ENCODE measurements at places on chromosomes 3 and 15.

- DNase-seq = no peak
These were observed 81.5 kb downstream of the DLG1 start for GRCh38 chr3:197216914-197217313.

GRCh38 chr3:185353823-185354614 is 8.9 kb upstream of the MAP3K13 start:
- peak; percentile 75 for DNase-seq

DNA sequence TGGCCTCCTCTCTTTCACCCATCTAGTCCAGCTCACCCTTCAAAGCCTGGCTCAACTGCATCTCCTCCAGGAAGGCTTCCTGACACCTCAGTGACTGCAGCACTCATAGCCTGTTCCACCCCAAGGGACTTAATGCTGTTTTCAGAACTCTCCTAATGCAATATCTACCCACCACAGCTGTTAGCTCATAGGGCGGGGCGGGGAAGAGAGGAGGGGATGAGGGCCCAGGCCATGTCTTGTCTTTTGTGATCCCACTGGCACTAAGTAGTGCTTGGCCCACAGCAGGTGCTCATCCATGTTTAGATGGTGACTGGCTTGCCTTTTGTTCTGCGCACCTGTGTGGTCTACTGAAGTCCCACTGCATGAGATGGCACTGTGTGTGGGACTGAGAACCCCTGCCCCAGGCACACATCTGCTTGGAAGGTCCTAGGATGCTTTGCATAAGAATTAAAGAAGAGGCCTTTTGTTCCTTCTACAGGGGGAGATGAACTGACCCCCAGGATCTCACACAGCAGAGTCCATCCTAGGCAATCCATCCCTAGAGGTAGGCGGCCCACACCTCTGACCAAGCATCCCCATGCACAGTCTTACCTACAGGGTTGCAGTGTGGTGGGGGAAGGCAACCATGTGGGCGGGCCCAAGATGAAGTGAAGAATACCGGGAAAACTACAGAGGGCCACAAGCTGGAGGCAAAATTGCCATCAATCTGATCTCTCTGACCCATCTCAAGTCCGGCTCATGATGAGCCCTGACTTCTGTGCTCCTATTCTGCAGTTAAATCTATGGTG is 23.0 kb downstream of the SLC12A8 start:
- no peak for DNase-seq

DNA sequence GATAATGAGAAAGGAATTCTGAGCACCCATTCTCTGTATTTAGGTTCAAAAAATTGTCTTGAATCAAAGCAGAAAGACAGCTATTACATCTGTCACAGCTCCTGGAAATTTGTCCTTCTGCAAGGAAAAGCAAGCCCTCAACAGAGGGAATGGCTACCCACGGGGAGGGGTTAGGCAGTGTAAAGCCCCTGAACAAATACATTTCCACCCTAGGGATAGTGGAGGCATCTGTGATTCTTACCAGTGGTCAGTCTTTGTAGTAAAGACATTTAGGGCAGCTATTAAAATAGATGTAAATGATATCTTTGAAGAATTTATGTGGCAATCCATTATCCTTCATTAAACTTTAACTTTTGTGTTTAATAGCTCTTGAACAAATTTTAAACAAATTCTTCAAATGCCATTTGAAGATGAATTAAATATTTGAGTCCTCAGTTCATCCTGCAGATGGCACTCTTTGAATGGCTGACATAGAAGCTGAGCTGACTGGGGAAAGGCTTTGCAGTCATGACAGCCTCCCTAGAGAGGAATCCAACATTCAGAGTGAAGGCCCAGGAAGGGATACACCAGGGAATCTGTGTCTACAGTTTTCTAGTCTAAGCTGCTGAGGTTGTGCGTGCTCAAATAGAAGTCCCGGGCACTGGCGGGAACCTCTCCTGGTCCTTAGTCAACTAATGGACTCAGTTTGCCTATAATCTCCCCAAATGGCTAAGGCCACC is 359.7 kb upstream of the ROPN1 start:
- DNase-seq = peak; percentile 84

DNA sequence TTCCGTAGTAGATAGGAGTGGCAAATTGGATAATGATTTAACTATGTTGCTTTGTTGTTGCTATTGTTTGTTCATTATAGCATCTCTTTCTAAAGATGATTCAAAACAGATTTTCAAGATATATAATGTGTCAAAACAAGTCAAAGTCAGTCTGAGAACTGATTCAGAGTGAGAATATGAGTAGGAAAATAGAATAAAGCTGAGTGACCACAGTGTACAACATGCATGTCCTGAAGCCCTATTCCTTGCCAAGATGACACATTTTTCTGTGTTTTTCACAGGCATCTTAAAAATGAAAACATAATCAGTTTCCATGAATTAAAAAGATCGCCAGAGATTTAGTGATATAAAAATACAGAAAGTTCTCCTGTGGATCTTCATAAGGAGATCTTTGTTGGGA is 57.0 kb upstream of the THRB start:
- no peak for DNase-seq

DNA sequence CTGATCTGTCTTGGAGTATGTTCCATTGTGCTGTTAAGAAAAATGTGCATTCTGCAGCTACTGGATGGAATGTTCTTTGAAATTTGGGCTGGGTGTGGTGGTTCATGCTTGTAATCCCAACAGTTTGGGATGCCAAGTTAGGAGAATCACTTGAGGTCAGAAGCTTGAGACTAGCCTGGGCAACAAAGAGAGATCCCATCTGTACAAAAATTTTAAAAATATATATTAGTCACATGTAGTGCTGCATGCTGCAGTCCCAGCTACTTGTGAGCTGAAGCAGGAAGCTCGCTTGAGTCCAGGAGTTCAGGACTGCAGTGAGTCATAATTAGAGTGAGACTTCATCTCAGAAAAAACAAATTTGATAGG is 62.8 kb upstream of the PLSCR4 start:
- DNase-seq = no peak

- DNase-seq = no peak
These were observed 3.2 kb upstream of the GABRR3 start for GRCh38 chr3:98038286-98038685.

- DNase-seq = no peak
These were observed 138.3 kb upstream of the PTPRG start for GRCh38 chr3:61422945-61423673.

- no peak for DNase-seq
These were observed 1.3 kb upstream of the PIGZ start for GRCh38 chr3:196969660-196970546.

DNA sequence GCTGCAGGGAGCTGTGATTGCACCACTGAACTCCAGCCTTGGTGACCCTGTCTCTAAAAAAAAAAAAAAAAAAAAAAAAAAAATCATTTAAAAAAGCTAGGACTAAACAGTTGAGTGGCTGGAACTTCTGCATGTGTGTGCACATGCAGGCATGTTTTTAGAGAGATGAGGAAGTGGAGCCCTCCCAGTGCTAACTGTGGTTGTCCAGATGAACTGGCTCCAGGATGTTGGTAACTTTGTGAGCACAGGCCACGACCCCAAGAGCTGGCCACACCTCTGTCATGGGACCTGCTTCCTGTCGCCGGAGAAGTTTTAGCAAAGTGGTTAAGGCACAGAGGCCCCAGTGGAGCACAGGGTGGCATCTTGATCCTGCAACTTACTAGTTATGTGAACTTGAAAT is 27.0 kb downstream of the CHCHD6 start:
- peak; percentile 2 for DNase-seq

GRCh38 chr3:189841473-189842205 is 210.4 kb downstream of the TP63 start:
- no peak for DNase-seq

- DNase-seq = no peak
These were observed 43.3 kb downstream of the ADPGK start for GRCh38 chr15:72740219-72740618.

DNA sequence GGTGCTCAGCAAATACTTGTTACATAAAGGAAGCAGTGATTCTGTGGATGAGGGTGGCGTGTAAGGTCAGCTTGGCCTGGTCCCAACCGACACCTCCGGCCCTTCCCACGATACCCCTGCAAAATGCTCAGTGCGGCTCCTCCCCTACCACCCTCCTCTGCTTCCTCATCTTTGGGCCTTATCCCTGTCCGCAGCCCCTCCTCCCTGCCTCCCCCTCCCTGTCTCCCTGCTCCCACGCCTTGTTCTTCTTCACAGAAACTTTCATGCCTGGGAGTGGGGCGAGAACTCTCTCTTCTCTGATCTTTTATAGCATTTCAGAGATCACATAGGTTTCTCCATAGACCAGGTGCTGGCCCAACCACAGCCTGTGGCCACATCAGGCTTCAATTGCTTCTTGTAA is 75.0 kb upstream of the ATP2B2 start:
- DNase-seq = no peak

- DNase-seq = no peak
These were observed 237.8 kb downstream of the FMN1 start for GRCh38 chr15:32956711-32957110.

GRCh38 chr3:64331605-64332004 is 106.3 kb upstream of the PRICKLE2 start:
- DNase-seq = no peak

- DNase-seq = no peak
These were observed 3.7 kb downstream of the MKRN2OS start for GRCh38 chr3:12541625-12542024.

DNA sequence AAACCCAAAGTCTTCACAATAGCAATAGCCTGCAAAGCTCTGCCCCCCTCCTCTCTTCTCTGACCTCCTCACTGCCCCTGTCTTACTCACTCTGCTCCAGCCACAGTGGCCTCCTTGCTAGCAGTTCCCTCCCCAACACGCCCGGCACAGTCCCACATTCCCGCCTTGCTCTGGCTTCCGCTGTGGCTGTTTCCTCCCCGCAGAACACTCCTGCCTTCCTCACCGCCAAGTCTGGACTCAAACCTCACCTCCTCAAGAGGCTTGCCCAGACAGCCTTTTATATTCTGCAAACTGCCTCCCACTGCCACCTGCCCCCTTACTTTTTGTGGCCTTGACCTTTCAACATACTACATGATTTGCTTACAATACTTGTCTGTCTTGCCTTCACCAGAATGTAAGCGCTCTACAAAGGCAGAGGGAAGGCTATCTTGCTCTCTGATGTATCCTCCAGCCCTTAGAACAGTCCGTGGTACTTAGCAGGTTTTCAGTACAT is 406 bp upstream of the MPI start:
- DNase-seq = no peak

- DNase-seq = no peak
These were observed 69.3 kb downstream of the LRIG1 start for GRCh38 chr3:66431494-66431893.

GRCh38 chr15:60544581-60545264 is 65.8 kb upstream of the ICE2 start:
- DNase-seq = peak; percentile 11

DNA sequence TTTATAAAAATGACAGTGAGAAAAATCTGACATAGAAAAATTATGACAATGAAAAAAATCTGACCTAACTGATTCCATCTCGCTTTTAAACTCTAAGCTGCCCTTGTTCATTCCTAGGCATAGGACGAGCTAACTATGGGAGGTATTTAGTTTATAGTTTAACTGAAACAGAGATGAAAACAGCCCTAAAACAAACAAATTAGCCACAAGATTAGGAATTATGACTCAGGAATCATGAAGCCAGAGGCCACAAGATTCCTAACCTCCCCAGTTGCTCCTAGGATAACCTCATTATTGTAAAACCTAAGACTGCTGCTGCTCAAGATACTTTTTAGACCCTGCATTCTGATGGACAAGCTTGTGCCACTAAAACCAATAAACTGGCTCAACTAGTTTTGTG is 122.7 kb upstream of the MNS1 start:
- DNase-seq = no peak

DNA sequence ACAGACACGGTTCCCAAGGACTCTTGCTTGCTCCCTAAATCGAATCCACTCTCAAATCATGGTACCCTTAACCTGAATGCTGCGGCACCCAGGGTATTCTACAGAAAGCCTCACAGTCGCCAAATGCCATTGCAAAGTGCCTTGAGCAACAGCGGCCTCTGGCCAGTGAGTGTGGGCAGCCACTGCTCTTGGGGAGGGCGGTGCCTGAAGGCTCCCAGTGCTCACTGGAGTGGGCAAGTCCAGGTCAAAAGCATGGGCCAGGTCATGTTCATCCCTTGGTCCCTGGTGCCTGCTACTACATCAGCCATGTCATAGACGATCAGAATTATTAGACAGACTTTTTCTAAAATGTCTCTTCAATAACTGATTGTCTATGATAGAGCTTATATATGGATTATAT is 82.5 kb downstream of the ADAMTS17 start:
- no peak for DNase-seq

- no peak for DNase-seq
These were observed 94.6 kb upstream of the SNTN start for GRCh38 chr3:63557912-63558311.

DNA sequence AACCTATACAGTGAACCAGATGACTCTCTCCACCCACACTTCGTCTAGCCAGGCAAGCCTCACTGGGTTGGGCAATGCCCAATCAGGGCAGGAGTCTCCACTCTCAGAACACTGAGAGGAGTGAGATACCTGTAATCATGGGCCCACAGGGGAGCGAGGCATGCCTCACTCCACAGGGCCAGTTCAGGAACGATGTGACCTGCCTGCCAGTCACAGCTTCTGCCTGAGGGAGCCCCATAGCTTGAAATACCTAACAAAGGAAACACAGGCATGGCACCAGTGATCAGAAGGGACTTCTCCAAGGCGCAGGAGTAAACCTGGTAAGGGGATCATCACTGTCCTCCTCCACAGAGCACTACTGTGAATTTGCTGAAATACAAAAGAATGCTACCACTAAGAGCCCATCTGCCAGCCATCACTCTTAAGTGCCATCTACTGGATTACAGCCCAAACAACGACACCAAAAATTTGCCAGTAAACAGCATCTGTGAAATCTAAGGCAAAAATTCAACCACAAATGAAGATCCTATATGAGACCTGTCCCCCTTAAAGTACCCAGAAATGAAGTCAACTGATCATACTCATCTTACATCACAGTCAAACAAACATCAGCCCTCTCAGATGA is 689.9 kb upstream of the SEMA6D start:
- DNase-seq = peak; percentile 10

- no peak for DNase-seq
These were observed 1051.8 kb upstream of the CFAP20DC start for GRCh38 chr3:60101621-60102020.

- DNase-seq = no peak
These were observed 78.8 kb upstream of the MEX3B start for GRCh38 chr15:82124331-82125263.

- no peak for DNase-seq
These were observed 83.5 kb downstream of the SSR3 start for GRCh38 chr3:156471431-156471830.

GRCh38 chr15:39596358-39597051 is 15.6 kb downstream of the THBS1 start:
- no peak for DNase-seq

DNA sequence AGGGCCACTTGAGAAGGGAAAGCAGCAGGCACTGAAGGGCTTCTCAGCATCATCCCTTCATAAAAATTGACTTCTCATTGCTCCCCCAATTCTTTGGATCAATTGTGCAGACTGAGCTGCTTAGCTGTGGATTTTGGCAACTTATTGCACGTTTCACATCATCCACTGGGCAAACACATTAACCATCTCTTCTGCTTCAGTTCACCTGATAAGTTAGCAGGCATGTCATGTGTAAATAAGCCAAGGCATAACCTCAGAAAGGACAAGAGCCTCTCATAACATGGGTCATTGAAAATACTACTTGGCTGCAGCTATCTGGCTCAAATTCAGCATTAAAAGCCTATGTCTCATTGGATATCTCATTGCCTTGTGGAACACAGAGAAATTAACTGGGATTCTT is 366.5 kb downstream of the LRRC3B start:
- DNase-seq = no peak

GRCh38 chr3:171977860-171978259 is 61.5 kb upstream of the FNDC3B start:
- DNase-seq = peak; percentile 62

GRCh38 chr3:72760225-72760624 is 88.0 kb downstream of the SHQ1 start:
- no peak for DNase-seq
